ENCODE measurements at places on chromosomes 16 and 17. TPM values are rescaled to one million over a fixed set of nuclear protein-coding genes. Genes with fewer than 3 reads are reported as not detected.

TBC1D3B gene
- total RNA-seq = 2.5 TPM

DPEP1 gene
- total RNA-seq = not detected

SRSF1 gene
- total RNA-seq = 437 TPM

DHX58 gene
- total RNA-seq = 10.3 TPM

PTX4 gene
- 0.11 TPM for total RNA-seq

WWP2 gene
- 17.0 TPM for total RNA-seq

BMERB1 gene
- 39.5 TPM for total RNA-seq

NAGS gene
- 2.9 TPM for total RNA-seq

NOD2 gene
- 0.25 TPM for total RNA-seq

LPCAT2 gene
- total RNA-seq = 28.1 TPM

LYZL6 gene
- not detected for total RNA-seq

DHRS7C gene
- total RNA-seq = not detected

PTGES3L gene
- 0.44 TPM for total RNA-seq

USP6 gene
- under 0.01 TPM for total RNA-seq

KRTAP4-4 gene
- total RNA-seq = not detected

KCNJ12 gene
- total RNA-seq = under 0.01 TPM

CLTC gene
- total RNA-seq = 557 TPM

HS3ST3B1 gene
- total RNA-seq = 19.7 TPM

MKS1 gene
- total RNA-seq = 18.4 TPM

RAPGEFL1 gene
- total RNA-seq = 1.7 TPM

SLC12A3 gene
- not detected for total RNA-seq

PHLPP2 gene
- 13.2 TPM for total RNA-seq

CENPT gene
- 24.4 TPM for total RNA-seq

FUS gene
- 79.6 TPM for total RNA-seq

KRT33B gene
- 2.7 TPM for total RNA-seq

CNGB1 gene
- total RNA-seq = not detected

MYL4 gene
- total RNA-seq = not detected

DDX19B gene
- total RNA-seq = 21.5 TPM

IRX5 gene
- not detected for total RNA-seq

POLG2 gene
- total RNA-seq = 12.9 TPM

RAMP2 gene
- 0.37 TPM for total RNA-seq

KCNAB3 gene
- total RNA-seq = 1.00 TPM

NUPR1 gene
- total RNA-seq = 30.9 TPM

SPAG9 gene
- 122 TPM for total RNA-seq

KRT32 gene
- total RNA-seq = not detected

C16orf46 gene
- 0.25 TPM for total RNA-seq

RAB26 gene
- 1.1 TPM for total RNA-seq

ZP2 gene
- not detected for total RNA-seq

KRT31 gene
- total RNA-seq = not detected

NKIRAS2 gene
- total RNA-seq = 19.7 TPM

SKA2 gene
- 56.6 TPM for total RNA-seq

CACNG3 gene
- total RNA-seq = not detected
